ENCODE measurements at places on chromosomes 5 and 9.
A peak's percentile ranks its signal among the peaks of the same experiment; 100 is the strongest.

GRCh38 chr5:32984851-32985610, 273.9 kb downstream of the NPR3 start:
- DNase-seq, result no peak
- peaks cover 8% of the 10 kb centered on the region for H3K4me1 ChIP-seq

GRCh38 chr9:133073086-133074014, 11.6 kb downstream of the CEL start:
- H3K36me3 ChIP-seq, result no peaks in the 10 kb centered on the region
- peaks cover 6% of the 10 kb centered on the region for H3K4me1 ChIP-seq
- H3K27ac ChIP-seq, result no peak overlapping the region
- DNase-seq, result no peak
- H3K27me3 ChIP-seq, result peaks cover 5% of the 10 kb centered on the region

DNA sequence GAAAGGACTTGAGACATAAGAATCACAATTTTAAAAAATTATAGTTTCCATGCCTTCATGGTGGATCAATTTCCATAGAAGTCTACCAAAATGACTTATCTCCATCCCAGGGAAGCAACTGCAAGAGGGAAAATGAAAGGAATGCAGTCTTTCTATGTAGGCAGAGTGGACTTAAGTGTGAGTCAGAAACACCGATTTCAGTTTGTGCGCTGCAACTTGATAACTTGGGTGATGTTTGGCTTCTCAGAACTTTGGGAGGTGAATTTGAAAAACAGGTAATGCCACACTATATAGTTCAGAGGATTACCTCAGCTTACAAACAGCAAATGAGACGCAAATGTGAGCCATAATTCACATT, 708 bp upstream of the CSNK1G3 start:
- H3K27ac ChIP-seq, result peak overlapping the region; percentile 89
- H3K4me1 ChIP-seq, result peaks cover 20% of the 10 kb centered on the region
- H3K4me3 ChIP-seq, result peak overlapping the region; percentile 24
- peak; percentile 15 for DNase-seq
- no peaks in the 10 kb centered on the region for H3K27me3 ChIP-seq
- H3K36me3 ChIP-seq, result no peaks in the 10 kb centered on the region

DNA sequence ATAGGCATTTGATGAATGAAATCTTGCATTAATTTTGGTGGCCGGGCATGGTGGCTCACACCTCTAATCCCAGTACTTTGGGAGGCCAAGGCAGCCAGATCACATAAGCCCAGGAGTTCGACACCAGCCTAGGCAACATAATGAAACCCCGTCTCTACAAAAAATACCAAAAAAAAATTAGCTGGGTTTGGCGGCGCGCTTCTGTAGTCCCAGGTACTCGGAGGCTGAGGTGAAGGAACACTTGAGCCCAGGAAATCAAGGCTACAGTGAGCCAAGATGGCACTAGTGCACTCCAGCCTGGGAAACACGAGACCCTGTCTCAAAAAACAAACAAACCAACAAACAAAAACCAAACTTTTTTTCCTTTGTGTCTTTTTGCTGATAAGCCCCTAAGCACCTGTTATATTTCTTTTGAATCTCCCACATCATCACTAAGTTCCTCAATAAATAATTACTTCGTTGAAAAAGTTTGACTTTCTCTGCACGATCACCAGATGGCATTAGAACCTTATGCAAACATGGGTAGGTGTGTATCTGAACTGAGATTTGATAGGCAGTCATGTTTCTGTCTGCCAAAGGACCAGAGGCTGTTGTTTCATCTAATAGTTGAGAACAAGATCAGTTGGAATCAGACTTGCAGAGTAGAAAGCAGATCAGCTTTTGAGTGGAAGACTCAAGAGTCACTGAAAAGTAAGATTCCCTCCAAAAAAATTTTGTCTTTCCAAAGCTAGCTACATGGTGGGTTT, 5.5 kb upstream of the MATR3 start:
- H3K4me1 ChIP-seq, result peaks cover 2% of the 10 kb centered on the region
- no peak overlapping the region for H3K4me3 ChIP-seq

DNA sequence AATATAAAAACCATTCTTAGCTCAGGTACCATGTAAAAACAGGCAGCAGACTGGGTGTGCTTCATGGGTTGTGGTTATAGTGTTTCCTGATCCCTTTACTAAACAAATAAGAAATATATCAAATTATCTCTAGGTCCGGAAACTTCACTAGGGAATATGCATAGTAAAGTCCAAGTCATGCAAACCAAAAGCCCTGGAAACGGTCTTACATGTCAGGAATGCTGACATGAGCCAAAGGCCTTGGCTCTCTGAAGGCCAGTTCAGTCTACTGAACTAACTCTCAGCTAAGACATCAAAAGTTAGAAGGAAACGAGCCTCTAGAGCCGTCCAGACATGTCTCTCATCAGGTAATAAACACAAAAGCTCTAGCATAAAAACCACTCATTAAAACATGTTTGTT, 778.9 kb upstream of the ZNF608 start:
- H3K4me1 ChIP-seq, result no peaks in the 10 kb centered on the region
- no peak overlapping the region for H3K4me3 ChIP-seq
- H3K27ac ChIP-seq, result no peak overlapping the region

- peaks cover 4% of the 10 kb centered on the region for H3K4me1 ChIP-seq
- H3K27me3 ChIP-seq, result no peaks in the 10 kb centered on the region
- no peak overlapping the region for H3K27ac ChIP-seq
Measured at GRCh38 chr9:107312376-107313050, 29.4 kb downstream of the RAD23B start.

- H3K4me3 ChIP-seq, result no peak overlapping the region
- no peak overlapping the region for H3K27ac ChIP-seq
- H3K36me3 ChIP-seq, result no peaks in the 10 kb centered on the region
- no peaks in the 10 kb centered on the region for H3K27me3 ChIP-seq
- no peak for DNase-seq
Measured at GRCh38 chr5:25458628-25459027, 813.9 kb upstream of the CDH10 start.
